SJSA1 (cell line): ENCODE measurements at places on chromosomes 6 and 20.

GRCh38 chr6:117448732-117449485, 23.2 kb upstream of the ROS1 start:
- DNase-seq: peak; percentile 92

DNA sequence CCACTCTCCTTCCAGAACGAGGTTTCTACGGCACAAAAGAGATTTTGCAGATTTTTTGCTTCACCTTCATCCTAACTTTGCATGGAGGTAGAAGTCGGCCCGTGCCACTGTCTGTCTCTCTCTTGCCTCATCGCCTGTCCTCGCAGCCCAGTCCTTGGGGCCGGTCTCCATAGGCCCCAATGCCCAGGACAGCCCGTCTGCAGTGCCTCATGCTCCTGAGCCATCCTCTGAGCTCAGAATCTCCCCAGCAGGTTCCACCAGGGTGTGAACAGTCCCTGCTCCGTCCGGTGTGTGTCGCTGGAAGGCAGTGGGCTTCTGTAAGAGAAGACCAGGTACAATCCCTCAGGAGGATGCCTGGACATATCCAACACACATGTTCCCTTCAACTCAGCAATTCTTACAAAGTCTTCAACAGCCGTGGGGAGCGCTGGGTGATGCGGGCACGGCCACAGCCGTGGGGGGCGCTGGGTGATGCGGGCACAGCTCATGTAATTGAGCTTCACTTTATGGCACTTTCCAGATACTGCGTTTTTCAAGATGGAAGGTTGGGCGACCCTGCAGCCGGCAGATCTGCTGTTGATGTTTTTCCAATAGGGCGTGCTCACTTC, 231.9 kb downstream of the DLL1 start:
- DNase-seq: no peak

DNA sequence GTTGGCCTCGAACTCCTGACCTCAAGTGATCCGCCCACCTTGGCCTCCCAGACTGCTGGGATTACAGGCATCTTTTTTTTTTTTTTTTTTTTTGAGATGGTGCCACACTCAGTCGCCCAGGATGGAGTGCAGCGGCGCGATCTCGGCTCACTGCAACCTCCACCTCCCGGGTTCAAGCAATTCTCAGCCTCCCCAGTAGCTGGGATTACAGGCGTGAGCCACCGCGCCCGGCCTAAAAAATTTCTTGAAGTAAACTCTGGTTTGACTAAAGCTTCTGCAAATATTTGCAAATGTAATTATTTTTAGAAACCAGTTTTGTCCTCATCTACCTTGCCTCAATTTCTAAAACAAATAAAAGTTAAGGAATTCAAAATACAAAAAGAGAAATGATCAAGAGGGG, 1.2 kb downstream of the IBTK start:
- DNase-seq: no peak

DNA sequence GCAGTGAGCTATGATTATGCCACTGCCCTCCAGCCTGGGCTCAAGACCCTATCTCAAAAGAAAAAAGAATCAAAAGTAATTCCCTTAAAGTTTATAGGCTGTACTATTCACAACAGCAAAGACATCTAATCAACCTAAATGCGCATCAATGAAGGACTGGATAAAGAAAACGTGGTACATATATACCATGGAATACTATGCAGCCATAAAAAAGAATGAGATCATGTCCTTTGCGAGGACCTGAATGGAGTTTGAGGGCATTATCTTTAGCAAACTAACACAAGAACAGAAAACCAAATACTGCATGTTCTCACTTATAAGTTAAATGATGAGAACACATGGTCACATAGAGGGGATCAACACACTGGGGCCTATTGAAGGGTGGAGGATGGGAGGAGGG, 16.7 kb downstream of the ZNFX1 start:
- DNase-seq: no peak

GRCh38 chr20:46774943-46775560, 65.6 kb downstream of the SLC2A10 start:
- no peak for DNase-seq

GRCh38 chr6:14232889-14233288, 115.3 kb downstream of the CD83 start:
- no peak for DNase-seq

DNA sequence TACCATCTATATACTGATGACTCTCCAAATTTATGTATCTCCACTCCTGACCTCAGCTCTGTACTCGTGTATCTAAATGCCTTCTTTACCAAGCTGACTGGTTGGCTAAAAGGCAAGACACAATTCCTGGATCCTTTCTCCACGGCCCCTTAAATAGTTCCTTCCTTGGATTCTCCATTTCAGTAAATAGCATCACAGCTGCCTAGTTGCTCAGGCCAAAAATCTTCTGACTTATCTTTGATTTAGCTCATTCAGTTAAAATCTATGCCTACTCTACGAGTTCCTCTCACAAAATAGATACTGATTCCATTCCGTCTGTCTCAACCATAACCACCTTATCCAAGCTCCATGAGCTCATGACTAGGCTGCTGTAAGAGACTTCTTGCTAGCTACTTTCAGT, 49.5 kb upstream of the LY86 start:
- no peak for DNase-seq

GRCh38 chr6:128111096-128111495, 210.2 kb upstream of the THEMIS start:
- no peak for DNase-seq

GRCh38 chr20:9179867-9180266, 111.0 kb downstream of the PLCB4 start:
- no peak for DNase-seq
